ENCODE measurements at places on chromosomes 4 and X.

DNA sequence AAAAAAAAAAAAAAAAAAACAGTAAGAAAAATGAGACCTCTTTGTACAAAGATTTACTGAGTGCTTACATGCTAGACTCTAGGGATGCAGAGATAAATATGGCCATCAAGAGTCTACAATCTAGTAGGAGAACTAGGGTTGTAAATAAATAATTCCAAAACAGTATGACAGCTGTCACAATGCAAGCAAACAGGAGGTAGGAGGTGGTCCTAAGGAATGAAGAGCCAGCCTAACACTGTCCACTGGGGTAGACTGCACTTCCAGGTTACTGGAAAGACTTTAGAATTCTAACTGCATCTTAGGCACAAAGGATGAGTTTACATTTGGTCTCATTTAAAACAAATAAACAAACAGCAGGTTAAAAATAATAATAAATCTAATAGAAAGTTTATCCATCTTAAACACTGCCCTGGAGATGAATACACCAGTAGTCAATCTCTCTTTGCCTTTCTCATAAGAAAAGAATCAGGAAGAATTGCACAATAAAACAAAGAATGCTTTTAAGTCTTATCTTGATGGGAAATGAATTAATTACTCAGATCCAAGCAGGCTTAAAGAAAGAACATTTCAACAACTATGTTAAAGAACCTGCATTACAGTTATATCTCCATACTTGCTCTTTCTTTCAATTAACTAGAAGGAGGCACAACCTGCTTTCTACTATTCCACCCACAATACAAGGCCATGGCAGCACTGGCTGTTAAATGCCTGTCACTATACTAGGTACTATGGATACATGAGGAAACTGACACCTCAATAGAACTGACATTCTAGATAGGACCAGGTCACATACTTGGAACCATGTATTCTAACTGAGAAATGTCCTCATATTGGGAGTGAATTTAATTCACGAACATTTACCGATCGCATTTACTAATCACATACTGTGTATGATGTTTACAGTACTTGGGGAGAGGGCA is 12.7 kb downstream of the ADGRA3 start:
- DNase-seq: no peak

- no peak for DNase-seq
Observed at GRCh38 chr4:26145212-26145611, 175.6 kb upstream of the RBPJ start.

DNA sequence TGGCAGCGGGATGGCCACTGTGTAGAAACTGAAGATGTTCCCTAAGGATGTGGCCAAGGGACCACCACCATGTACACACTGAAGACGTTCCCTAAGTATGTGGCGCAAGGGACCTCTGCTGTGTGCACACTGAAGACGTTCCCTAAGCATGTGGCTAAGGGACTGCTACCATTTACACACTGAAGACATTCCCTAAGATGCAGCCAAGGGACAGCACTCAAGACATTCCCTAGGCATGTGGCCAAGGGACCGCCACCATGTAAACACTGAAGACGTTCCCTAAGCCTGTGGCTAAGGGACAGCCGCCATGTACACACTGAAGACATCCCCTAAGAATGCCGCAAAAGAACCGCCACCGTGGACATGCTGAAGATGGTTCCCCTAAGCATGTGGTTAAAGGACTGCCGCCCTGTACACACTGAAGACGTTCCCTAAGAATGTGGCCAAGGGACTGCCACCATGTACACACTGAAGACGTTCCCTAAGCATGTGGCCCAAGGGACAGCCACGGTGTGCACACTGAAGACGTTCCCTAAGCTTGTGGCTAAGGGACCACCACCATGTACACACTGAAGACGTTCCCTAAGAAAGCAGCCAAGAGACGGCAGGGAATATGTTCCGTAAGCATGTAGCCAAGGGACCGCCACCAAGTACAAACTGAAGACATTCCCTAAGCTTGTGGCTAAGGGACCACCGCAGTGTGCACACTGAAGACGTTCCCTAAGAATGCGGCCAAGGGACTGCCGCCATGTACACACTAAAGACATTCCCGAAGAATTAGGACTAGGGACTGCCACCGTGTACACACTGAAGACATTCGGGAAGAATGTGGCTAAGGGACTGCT is 43.3 kb downstream of the DHRSX start:
- DNase-seq: no peak

DNA sequence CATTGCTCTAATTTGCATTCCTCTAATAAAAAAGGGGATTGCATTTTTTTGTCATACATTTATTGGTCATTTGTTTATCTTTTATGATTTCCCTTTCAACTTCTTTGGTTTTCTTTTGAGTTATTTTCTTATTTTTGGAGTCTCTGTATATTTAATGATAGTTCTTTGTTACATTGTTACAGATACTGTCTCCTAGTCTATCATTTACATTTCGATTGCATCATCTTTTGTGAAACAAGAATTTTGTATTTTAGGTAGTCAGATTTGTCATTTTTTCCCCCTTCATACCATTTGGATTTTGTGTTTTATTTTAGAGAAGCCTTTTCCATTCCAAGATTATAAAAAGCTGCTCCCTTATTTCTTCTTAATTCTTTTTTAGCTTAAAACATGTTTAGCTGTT is 37.1 kb downstream of the SNX25 start:
- no peak for DNase-seq

Data from DMS79 (cell line).